ENCODE measurements at places on chromosomes 5 and 9.

DNA sequence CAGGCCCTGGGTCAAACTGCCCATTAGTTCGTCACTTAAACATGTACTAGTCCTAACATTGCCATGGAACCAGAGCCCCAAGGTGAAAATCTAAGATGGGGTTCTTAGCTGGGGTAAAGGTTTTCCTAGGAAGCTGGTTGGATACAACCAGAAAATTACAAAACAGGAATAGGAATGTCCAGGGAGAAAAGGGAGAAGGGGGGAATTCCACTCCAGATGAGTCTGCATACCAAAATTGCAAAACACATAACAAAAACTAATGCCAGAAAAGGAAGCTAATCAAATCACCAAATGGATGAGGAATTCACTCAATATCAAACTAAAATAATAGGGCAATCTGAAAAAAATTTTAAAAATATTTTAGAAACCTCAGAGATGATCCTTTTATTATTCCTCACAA is 396.2 kb downstream of the EFNA5 start:
- no peak for DNase-seq

- DNase-seq, result no peak
Measured at GRCh38 chr5:39146831-39147540, 72.4 kb downstream of the FYB1 start.

GRCh38 chr5:37712750-37713149 is 127.1 kb downstream of the GDNF start:
- DNase-seq, result no peak

- no peak for DNase-seq
Measured at GRCh38 chr9:97557606-97558095, 56.2 kb downstream of the TMOD1 start.

- no peak for DNase-seq
Measured at GRCh38 chr9:21901546-21901945, 92.6 kb downstream of the CDKN2A start.

GRCh38 chr5:178661836-178662540 is 35.1 kb upstream of the CLK4 start:
- no peak for DNase-seq

GRCh38 chr5:74738406-74738805 is 28.5 kb downstream of the GFM2 start:
- no peak for DNase-seq

All from stimulated activated CD4-positive, alpha-beta T cell treated with anti-CD3 and anti-CD28 coated beads, Interleukin-12 subunit alpha, Interleukin-12 subunit beta, amount 100 ng/mL, for 24 hours (primary cell).